ENCODE measurements at places on chromosomes 13 and 19.
A peak's percentile ranks its signal among the peaks of the same experiment; 100 is the strongest.

DNA sequence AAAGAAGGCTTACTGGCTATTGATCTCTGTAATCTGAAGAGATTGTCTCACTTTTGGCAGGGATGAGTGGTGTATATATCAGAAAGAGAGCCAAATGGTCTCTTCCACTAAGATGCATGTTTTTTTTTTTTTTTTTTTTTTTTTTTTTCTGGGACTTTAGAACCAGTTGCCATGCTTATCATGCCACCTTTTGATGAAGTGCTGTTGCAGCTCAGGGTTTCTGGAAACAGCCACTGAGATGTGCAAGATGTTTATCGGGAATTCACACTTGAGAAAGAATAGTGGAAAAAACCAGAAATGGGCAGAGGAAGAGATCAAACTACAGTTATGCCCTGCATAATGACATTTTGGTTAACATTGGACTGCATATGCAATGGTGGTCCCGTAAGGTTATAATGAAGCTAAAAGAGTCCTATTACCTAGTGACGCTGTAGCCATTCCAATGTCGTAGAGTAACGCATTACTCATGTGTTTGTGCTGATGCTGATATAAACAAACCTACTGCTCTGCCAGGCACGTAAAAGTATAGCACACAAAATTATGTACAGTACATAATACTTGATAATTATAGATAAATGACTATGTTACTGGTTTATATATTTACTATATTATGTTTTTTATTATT lies 121.0 kb downstream of the KLF5 start:
- no peak for DNase-seq

DNA sequence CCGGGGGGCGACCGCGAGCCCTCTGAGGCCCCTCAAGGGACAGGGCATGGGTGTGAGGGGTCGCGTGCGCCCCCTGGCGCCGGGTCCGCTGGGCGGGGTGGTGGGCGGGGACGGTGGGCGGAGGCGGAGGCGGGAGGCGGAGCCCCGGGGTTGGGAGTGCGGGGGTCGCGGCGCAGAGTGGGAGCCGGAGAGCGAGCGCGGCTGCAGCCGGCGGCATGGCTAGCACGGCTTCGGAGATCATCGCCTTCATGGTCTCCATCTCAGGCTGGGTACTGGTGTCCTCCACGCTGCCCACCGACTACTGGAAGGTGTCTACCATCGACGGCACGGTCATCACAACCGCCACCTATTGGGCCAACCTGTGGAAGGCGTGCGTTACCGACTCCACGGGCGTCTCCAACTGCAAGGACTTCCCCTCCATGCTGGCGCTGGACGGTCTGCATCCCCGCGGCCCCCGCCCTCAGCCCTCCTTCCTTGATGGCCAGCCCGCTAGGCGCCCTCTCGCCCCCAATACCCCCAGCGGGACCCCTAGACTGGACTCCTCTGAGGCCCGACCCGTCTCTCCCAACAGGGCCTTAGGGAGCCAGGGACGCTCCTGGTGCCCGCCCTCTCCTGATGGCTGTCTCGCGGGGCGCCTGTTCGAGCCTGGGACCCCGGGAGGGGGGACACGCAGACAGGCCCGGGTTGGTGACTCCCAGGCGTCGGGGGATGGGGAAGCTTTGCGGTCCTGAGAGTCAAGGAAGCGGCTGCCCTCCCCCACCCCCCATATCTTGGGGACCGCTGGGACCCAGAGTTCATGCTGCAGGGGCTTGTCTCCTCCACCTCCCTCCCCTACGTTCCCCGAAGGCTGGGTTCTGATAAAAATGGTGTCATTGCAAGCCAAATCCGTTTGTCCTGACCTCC lies at the start of gene CLDN10:
Gene CLDN10 (plus strand): TSS at position 182 of the 903 bp plus-strand sequence. CDS start 34 bp downstream, at position 216.
- no peak for DNase-seq

DNA sequence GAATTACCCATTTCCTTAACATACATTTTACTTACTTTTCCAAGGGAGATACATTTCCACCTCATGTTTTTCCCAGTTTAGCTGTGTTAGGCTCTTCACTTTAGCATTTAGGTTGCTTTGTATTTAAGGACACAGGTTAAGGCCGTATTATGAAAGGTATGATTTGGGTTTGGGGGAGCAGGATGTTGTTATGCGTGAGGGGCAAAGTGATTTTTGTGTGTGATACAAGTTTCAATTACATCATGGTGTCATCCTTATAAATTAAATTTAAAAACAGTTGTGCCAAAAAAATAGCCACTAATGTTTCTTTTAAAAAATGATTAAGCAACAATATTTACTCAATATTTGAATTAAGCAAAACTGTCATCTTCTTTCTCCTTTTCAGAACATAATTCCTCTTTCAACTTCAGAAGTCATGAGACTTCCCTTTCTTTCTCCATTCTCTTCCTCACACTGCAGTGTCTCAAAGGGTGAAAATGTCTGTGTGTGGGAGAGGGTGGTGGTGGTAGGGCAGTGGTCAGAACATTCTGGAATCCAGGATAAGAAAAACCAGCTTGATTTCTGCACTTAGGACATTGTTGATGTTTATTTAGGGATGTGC lies 126.2 kb downstream of the KCNRG start:
- DNase-seq = no peak

GRCh38 chr13:24313439-24313838 lies 4.1 kb downstream of the C1QTNF9 start:
- no peak for DNase-seq

DNA sequence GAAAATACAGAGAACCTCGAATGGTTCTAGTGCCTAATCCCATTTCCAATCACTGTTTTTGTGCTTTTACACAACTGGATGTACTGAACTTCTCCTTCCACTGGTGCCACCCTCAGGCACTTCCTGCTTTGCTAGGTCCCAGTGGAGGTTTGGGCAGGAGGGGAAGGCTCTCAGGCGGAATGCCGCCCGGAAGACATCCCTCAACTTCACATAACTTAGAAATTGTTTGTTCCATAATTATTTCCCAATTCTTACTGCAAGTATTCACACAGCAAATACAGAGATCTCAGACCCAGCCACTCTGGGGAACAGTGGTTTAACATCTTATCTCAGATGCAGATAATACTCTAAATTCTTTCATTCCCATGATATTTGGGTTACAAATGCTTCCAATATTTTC lies 195.7 kb upstream of the IPO5 start:
- DNase-seq = peak; percentile 20

GRCh38 chr19:13097463-13098258 lies 5.0 kb downstream of the LYL1 start:
- no peak for DNase-seq

GRCh38 chr13:92315265-92315664 lies 911.3 kb upstream of the GPC6 start:
- no peak for DNase-seq

- no peak for DNase-seq
Measured at GRCh38 chr19:4598712-4599111, 39.2 kb upstream of the SEMA6B start.

DNA sequence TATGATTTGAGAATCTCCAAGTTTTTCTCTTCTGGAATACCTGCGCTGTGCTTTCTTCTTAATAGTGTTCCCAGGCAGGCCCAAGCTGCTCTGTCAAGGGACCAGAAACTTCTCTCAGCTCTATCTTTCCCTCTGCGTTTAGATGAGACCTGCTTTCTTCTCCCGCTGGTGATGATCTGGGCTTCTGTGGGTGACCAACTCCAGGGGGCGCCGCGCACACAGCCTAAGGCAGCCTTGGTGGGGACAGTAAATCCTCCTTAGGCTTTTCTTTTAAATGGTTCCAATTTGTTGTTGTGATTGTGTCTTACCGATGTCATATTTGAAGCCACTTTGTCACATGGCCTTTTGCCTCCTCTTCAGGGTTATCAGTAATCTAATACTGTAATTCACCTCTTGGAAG lies 439.4 kb upstream of the KLF12 start:
- DNase-seq = no peak

DNA sequence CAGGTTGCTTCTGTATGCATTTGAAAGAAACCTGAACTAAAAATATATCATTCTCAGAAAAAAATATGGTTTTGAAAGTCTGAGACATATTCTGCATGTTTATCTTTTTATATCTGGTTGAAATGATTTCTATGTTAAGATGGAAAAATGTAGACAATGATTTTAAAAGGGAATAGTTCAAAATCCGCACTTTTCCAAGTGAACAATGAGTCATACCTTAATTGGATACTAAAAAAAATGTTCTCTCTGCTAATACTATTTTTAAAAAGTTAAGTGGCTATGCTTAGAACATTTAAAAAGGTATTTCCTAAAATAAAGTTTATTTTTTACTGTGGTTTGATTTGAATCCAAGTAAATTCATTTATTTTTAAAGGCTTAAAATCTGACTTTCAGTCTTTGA lies 801.4 kb downstream of the SLITRK6 start:
- DNase-seq = no peak

DNA sequence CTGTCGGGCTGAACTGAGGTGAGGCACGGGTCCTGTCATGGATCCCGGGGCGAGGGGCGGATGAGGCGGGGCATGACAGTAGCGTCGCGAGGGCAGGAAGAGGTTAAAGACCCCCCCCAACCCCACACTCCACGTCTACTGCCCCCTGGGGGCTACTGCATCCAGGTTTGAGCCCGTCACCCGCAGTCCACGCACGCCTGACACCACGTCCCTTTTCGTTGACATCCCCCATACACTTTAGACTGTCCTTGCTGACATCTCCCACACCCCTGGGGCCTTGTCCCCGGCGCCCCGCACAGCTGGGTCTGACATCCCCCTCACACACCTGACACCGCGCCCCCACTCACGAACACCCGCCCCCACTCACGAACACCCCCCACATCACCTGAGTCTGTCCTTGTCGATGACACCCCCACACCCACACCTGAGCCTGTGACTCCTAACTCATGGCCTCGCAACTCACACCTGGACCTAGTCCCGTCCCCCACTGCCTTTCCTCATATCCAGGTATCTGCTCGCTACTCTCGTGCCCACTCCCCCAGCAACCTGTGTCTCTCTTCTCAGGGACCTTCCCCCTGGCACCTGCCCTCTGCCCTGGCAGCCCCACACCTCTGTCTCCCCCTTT lies 416 bp downstream of the SLC25A42 start:
- DNase-seq = peak; percentile 5

DNA sequence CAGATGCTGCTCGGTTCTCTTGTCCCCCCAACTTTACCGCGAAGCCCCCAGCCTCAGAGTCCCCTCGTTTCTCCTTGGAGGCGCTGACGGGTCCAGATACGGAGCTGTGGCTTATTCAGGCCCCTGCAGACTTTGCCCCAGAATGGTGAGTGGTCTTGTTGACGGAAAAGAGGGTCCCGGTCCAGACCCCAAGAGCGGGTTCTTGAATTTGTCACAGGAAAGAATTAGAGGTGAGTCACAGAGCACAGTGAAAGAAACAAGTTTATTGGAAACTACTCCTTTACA lies 589 bp downstream of the POLR1G start:
- DNase-seq = no peak

DNA sequence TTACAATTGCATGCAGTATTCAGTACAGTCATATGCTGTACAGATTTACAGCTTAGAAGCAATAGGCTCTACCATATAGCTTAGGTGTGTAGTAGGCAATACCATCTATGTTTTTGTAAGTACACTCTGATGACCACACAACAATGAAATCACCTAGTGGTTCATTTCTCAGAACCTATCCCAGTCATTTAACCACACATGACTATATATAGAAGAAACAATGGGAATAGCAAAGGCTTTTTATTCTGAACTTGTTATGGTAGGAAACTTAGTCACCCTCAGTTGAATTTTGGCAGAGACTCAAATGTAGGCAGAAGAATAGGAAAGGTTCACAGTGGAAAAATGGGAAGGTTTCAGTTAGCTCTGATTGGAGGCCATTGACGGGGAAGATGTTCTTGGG lies 1075.1 kb upstream of the MIR17HG start:
- DNase-seq = peak; percentile 4

GRCh38 chr13:96519380-96519779 lies 429.5 kb downstream of the HS6ST3 start:
- DNase-seq = no peak

GRCh38 chr13:42369071-42369797 lies 97.3 kb downstream of the AKAP11 start:
- DNase-seq = no peak

- no peak for DNase-seq
Measured at GRCh38 chr13:38635030-38635429, 51.8 kb upstream of the FREM2 start.

DNA sequence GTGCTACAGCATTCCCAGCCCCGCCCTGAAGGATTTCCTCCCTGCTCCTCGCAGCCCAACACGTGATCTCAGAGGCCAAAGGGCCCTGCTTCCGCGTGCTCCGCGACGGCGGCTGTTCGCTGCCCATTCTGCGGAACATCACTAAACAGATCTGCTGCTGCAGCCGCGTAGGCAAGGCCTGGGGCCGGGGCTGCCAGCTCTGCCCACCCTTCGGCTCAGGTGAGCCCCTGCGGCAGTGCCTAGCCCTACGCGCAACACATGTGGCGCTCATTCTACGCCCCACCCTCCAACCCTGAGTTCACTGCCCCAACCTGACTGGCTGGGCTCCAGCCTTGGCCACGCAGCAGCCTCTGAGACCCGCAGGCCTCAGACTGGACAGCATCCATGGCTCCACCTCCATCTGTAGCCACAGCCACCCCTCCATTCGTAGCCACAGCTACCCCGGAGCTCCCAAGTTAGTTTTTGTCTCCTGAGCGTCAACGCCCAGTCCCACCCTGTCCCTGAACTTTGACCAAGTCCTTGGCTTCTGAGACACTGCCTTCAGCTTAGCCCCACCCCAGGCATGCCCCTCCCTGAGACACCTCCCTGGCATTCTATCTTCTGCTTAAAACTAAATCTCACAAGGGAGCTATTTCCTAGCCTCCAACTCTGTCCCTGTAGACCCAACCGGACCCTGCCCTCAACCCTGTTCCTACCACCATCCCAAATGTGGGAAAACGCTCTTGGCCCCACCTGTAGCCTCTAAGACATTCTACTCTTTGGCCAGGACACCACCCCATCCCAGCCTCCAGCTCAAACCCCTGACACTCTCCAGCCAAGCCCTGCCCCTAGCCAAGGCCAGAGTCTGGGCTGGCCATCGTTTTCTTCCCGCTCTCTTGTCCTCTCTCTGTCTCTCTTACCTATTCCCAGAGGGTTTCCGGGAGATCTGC lies 6.4 kb downstream of the LTBP4 start:
- DNase-seq = no peak

DNA sequence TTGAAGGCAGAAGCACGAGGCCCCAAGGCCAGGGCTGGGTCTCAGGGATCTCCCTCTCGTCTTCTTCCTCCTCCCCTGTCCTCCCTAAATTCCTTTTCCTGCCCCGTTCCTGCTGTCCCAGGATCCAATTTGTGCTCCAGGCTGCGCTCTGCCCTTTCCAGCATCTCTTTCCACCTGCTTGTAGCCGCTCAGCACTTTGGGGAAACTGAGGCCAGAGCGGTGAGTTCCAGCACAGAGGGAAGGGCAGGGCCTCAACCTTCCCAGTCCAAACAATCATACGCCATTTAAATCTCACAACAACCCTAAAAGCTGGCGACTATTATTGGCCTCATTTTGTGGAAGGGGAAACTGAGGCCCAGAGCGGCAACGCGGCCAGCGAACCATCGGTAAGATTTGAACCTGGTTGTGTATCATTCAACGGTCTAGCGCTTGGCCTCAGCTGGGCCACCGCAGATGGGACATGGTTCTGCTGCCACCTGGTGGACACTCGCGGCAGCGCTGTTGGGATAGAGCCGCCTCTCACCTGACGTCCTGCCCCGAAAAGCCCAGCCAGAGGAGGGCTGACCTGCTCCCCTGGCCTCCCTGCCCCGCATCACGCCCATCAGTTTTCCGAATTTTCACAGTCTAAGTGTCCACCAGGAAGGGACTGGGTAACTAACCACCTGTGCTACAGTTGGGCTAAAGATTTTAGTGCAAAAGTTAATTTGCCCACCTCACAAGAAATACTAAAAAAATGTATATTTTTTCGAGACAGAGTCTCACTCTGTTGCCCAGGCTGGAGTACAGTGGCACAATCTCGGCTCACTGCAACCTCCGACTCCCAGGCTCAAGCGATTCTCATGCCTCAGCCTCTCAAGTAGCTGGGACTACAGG lies 4.2 kb upstream of the RPL18A start:
- no peak for DNase-seq
